ENCODE measurements at places on chromosomes 16 and 17.

DNA sequence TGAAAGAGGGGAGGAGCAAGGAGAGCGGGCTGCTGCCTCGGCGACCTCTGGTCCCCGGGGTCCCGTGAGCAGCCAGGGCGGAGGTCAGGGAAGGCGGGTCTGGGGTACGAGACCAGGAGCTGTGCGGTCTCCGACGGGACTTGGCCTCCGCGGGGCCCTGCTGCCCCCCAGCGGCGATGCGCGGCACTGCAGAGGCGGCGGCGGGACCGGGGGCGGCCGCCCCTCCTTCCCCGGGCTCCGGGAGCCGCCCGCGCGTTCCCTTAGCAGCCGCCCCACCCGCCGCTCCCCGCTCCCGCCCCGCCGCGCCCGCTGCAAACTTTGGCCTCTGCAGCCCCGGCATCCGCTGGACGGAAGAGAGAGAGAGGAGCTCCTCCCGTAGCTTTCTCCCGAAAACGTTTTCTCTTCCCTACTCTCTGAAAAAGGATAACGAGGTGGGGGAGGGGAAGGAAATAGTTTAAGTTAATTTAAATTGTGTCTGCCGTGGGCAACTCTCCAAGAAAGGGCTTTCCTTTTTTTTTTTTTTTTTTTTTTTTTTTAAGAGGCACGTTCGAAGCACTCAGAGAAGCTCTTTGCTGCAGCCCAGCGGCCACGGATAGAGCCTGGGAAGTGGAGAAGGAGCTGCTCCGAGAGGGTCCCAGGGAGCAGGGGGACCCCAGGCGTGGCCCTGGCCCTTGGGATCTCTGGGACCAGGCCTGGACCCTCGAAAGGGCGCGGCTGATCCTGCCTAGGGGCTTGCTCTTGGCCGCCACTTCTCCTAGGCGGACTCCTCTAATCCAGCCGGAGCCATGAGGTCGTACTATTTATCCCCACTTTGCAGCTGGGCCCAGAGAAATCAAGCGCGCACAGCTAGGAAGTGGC is 43.2 kb downstream of the C16orf82 start:
- no peak for DNase-seq

GRCh38 chr16:56115817-56116576 is 75.3 kb upstream of the GNAO1 start:
- DNase-seq, result no peak

DNA sequence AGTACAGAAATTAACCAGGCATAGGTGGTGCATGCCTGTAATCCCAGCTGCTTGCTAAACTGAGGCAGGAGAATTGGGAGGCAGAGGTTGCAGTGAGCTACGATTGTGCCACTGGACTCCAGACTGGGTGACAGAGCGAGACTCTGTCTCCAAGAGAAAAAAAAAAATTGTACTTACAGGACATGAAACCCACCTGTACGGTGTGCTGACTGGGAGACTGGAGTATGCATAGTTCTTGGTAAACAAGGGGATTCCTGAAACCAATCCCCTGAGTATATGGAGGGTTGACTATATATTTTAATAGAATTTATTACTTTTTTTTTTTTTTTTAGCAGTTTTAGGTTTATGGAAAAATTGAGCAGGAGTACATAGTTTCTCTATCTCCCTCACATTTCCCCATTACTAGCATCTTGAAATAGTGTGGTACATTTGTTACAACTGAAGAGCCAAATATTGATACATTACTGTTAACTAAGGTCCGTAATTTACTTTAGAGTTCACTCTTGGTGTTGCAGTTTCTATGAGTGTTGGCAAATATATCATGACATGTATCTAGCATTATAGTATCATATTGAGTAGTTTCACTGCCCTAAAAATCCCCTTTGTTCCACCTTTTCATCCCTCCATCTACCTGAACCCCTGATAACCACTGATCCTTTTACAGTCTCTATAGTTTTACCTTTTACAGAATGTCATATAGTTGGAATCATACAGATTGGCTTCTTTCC is 19.3 kb downstream of the TENT4B start:
- DNase-seq, result no peak

DNA sequence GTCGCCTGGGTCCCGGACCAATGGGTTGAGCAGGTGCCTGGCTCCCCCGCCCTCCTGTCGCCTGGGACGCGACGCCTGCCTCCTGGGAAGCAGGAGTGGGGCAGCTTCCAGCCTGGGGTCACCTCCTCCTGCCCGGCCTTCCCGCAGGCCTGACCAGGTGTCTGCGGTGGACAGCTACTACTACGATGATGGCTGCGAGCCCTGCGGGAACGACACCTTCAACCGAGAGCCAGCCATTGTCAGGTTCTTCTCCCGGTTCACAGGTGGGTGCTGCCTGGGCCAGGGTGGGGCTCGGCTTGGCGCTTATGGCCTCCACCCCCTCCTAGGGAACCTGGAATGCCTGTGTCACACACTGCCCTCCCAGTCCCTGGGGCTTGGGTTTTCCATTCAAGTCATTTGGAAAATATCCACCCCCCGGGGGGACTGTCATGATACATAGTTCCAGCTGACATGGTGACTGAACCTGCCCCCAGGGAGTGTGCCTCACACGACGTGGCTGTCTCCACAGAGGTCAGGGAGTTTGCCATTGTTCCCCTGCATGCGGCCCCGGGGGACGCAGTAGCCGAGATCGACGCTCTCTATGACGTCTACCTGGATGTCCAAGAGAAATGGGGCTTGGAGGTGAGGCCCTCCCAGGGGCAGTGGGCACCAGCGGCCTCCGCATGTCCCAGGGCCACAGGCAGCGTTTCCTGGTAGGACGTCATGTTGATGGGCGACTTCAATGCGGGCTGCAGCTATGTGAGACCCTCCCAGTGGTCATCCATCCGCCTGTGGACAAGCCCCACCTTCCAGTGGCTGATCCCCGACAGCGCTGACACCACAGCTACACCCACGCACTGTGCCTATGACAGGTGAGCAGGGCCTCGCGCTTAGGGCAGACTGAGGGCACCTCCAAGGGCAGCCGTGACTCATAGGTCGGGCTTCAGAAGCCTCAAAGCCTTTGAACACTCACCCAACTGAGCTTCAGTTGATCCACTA is 2.3 kb downstream of the DNASE1 start:
- no peak for DNase-seq

DNA sequence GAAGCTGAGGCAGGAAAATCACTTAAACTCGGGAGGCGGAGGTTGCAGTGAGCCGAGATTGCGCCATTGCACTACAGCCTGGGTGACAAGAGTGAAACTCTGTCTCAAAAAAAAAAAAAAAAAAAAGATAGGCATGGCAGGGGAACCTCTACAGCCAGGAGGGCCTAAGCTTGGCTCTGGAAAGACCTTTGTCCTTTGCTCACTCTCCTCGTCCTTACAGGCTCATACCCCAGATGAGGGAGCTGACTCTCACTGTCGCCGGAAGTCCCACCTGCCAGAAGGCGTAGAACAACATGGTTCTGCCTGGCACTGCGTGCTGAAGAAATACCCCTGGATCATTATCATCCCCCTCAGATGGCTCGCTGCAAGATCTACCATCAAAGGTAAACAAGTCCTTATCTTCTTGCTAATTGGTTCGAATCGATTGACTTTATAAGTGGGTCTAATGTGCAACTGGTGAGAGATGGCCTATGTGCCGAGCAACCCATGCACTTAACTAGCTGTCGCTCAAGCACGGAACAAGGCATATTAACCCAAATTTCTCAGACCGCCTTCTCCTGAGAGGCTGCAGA is 29.7 kb downstream of the RTN4RL1 start:
- no peak for DNase-seq

- no peak for DNase-seq
These were observed 2.6 kb downstream of the SRCIN1 start for GRCh38 chr17:38602956-38603785.

- DNase-seq, result no peak
These were observed 366.0 kb downstream of the CDH13 start for GRCh38 chr16:82992786-82993185.

- DNase-seq, result no peak
These were observed 38.2 kb downstream of the PITPNC1 start for GRCh38 chr17:67415291-67415690.

DNA sequence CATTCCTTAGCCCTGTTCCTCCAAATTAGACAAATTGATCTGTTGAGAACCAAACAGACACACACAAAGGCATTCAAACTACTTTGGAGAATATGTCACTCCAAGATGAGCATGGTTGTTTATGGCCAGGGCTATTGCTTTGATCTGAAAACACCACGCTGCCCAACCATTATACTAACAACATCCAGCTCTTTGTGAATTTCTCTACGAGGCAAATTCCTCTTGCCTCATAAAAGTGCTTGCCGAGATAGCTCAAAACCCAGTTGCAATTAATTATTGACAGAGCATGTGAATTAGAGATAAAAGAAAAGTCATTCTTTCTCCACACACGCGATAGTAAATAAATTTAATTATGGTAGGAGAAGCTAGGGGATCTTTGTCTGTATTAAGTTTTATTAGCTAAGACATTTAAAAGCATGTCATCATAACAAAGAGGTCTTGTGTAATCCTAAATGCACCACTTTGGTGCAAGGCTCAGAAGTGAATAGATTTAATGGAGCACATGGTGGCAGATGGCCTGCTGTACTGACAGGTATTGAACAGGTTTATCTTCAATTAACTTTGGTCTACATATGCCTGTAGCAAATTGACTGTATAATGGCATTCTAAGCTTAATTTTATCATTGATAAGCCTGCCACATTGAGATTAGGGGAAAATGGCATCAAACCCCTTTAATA is 441.8 kb downstream of the HS3ST4 start:
- no peak for DNase-seq

DNA sequence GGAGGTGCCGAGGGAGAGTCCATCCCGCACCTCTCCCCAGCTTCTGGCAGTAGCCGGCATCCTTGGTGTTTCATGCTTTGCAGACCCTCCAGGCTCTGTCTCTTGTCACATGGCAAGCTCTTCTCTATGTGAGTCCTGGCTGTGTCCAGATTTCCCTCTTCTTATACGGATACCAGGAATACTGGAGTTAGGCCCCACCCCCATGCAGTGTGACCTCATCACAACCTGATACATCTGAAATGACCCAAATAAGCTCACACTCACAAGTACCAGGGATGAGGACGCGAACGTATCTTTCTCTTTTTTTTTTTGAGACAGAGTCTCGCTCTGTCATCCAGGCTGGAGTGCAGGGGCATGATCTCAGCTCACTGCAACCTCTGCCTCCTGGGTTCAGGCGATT is 23.3 kb downstream of the TRAP1 start:
- no peak for DNase-seq

- no peak for DNase-seq
These were observed 6.7 kb downstream of the USP7 start for GRCh38 chr16:8957063-8957397.

DNA sequence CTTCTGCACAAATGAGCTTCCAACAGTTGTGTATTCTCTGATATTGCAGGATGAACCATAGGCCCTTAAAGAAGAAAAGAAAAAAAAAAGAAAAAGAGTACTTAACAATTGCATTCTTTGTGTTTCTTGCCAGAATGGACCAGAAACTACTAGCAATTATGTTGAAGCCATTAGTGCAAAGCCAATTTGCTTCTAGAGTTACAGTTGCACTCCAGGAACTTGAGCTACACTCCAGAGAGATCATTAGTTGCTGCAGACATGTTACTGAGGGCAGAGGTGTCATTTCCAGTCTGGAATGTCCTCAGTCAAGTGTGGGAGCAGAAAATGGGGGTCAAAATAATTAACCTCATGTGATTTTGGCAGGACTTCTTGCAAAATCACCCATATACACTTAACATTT is 85.6 kb upstream of the CCL2 start:
- DNase-seq, result no peak

DNA sequence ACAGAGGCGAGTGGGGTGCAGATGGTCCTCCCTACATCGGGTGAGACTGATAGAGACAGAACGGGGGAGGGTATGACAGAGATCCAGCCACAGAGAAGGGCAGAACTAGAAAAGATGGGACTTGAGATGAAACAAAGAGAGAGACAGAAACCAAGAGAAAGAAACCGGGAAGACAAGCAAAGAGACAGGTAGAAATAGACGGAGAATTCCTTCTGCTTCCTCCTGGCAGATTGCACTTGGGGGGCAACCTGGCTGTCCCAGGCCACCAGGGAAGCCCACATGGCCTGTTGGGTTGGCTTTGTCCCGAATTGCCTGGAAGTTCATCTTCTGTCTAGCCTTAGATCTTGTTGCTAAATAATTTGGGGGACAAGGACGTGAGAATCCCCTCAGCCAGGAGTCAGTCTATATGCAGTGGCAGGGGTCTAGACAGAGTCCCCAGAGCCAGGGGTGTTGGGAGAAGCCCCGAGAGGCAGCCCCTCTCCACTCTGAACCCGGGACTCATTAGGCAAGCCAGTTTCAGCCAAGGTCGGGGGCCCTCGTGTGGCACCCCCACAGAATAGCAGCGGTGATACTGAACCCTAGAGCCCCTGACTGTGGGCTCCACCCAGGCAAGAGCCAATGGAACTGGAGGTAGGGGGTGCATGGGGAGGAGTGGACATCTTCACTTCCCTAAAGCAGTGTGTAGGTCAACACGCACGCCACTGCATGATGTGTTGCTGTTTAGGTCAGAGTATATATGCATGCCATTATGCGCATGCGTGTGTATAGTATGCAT is 627 bp upstream of the TSPOAP1 start:
- DNase-seq, result no peak

GRCh38 chr16:14667347-14668266 is 26.5 kb downstream of the PLA2G10 start:
- no peak for DNase-seq

DNA sequence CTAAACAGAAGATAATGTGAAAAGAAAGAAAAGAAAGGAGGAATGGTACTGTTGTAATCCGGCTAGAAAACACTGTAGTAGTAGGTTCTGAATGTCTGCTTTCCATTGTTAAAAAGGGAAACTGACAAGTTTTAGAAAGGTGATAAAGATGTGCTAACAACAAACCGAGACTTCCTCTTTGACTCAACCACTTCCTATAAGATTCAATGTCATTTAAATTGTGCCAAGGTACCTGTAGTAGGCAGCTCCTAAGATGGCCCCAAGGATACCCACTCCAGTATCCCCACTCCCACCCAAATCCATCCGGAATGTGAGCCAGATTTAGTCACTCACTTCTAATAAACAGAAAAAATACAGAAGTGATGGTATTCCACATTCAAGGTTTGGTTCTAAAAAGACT is 31.2 kb downstream of the XYLT1 start:
- DNase-seq, result no peak

DNA sequence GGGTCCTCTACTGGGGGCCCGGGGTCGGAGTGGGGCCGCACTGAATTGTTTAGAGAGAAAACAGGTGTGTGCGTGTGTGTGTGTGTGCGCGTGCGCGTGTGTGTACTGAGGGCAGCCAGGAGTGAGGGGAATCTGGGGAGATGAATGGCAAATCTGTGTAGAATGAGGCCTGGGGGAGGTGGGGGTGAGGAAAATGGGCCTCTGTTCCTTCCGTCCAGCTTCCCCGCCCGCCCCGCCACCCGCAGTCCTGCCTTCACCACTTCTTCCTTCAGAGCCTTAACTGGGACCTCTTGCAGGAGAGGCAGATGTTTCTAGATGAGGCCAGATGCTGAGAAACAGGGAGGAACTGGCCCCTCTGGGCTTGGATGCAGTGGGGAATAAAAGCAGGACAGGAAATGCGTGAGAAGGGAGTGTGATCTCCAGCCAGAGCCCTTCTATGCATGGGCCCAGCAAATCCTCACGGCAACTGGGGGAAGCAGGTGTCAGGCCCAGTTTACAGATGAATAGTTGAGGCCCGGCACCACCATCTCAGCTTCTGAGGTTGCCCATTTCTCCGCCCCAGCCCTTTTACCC is 29.7 kb upstream of the NGFR start:
- no peak for DNase-seq

GRCh38 chr16:27811881-27812280 is 251.6 kb downstream of the GSG1L start:
- no peak for DNase-seq

All from DMS 273 treated with DMSO at 0.1 percent for 48 hours (cell line).